NCI-H1694 treated with DMSO at 0.1 percent for 48 hours (cell line): ENCODE measurements at places on chromosomes 1 and 21.
A peak's percentile ranks its signal among the peaks of the same experiment; 100 is the strongest.

DNA sequence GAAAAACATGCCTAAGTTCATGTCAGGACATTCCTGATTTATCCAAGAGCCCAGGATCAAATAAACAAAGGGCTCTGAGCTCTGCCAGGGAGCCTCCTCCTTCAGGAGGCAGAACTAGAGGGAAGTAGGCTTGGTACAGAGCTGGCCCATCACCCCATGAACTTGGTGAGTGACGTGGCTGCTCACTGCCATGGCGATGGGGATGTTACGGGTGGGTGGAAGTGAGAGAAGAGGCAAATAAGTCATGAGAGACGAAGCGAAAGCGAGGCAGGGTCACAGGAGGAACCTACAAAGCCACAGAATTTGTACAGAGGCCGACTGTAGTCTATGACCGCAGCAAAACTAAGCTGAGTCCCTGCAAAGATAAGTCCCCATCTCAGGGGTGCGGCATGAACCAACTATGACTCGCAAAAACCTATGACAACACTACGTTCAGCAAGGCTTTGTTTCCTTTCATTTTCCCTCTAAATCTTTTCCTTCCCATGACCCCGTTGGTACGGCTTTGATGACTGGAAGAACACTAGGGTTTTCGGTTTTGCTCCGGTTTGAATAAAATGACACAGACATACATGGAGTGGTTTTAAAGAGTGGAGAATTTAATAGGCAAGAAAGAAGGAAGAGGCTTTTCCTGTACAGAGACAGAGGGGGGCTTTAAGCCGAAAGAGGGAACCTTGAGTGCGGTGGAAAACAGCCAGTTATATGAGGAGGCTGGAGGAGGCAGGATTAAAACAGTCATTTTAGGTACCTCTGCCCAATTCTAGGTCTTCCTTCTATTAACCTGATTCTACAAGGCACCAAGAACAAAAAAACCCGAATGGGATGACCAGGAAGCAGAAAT lies 74.1 kb downstream of the CD46 start:
- no peak for DNase-seq

- no peak for DNase-seq
Measured at GRCh38 chr1:201536558-201536957, 2.4 kb upstream of the NAV1 start.

GRCh38 chr1:200535605-200536004 lies 84.9 kb downstream of the KIF14 start:
- peak; percentile 28 for DNase-seq

- DNase-seq, result no peak
Measured at GRCh38 chr1:181779343-181779742, 282.2 kb downstream of the ZNF648 start.

DNA sequence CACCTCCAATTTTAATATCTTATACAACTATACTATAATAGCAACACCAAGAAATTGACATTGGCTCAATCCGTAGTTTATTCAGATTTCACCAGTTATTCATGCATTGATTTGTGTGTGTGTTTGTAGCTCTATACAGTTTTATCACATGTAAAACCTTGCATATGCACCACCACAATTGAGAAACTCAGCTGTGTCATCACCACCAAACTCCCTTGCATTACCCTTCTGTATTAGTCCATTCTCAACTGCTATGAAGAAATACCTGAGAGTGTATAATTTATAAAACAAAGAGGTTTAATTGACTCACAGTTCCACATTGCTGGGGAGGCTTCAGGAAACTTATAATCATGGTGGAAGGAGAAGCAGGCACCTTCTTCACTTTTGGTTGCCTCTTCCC lies 162.1 kb downstream of the PATJ start:
- no peak for DNase-seq

GRCh38 chr1:222413991-222414549 lies 133.8 kb downstream of the HHIPL2 start:
- no peak for DNase-seq

- no peak for DNase-seq
Measured at GRCh38 chr1:227781314-227781930, 34.1 kb upstream of the PRSS38 start.

DNA sequence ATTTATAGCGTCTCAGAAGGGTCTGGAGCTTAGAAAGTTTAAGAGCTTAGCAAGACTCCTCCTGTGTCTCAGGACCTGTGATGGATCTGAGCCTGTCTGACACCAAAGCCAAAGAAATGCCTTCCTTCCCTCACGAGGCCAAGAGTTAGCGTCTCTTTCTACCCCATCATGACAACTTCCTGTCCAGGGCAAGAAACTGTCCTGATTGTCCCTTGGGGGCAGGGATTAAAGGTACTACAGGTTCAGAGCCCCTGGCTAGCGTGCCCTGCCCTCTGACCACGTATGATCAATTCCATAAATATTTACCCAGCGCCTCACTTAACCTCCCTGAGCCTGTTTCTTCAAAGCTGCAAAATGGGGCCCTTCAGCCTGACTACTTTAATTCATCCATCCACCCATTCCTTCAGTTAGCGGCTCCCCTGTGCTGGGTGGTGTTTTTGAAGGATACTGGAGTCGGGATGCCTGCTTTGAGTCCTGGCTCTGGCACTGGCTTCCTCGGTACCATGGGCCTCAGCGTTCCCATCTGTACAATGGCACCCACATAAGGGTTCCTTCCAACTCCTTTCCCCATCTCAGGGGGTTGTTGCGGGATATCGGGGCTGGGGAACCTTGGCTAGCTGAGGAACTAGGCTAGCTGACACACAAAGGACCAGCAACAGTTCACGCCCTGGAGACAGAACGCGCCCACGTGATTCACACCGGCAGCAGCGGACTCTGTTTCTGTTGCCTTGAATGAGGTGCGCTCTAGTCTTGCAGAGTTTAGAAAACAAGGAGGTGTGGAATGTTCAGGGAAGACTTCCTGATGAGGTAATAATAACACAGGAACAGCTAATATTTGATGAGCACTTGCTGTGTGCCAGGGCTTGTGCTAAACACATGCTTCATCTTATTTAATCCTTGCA lies 23.0 kb upstream of the EPHA2 start:
- DNase-seq, result no peak

- DNase-seq, result no peak
Measured at GRCh38 chr1:71738910-71739309, 543.4 kb downstream of the NEGR1 start.

- no peak for DNase-seq
Measured at GRCh38 chr1:192766009-192766625, 42.7 kb upstream of the RGS2 start.

GRCh38 chr1:228866468-228866867 lies 131.2 kb downstream of the RHOU start:
- DNase-seq, result peak; percentile 18

GRCh38 chr1:110356379-110356778 lies 17.2 kb downstream of the RBM15 start:
- DNase-seq, result no peak

DNA sequence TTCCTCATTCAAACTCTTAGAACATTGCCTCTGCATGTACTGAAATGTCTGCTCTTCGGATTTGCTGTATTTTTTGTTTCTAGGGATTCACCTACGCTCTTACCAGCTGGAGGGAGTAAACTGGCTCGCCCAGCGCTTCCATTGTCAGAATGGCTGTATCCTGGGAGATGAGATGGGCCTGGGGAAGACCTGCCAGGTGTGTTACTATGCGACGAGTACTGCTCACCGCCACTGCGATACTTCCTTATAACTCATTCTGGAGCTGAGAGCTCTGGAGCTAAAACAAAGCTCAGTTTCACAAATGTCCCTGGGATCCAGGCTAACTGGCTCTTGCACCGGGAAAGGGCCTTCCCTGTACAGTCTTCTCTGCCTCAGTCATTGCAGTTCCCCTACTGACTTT lies 10.1 kb downstream of the CHD1L start:
- DNase-seq, result no peak

DNA sequence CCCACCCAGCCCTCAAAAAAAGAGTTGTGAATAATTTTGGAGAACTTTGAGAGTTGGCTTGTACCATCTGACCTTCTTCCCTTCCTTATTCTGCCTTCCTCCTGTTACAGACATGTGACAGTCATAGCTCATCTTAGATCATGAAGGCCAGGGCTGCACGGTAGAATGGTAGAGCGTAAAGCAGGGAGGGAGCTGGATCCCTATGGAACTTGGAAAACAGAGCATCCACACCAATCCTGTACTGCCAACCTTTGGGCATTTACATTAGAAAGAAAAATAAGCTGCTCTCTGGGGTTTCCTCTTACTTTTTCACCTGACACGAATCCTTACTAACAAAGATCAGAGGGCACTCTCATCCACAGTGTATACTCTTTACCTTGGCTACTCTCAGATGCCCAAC lies 121.5 kb downstream of the GPR52 start:
- DNase-seq, result no peak
